ENCODE measurements at places on chromosomes 7 and 10.

DNA sequence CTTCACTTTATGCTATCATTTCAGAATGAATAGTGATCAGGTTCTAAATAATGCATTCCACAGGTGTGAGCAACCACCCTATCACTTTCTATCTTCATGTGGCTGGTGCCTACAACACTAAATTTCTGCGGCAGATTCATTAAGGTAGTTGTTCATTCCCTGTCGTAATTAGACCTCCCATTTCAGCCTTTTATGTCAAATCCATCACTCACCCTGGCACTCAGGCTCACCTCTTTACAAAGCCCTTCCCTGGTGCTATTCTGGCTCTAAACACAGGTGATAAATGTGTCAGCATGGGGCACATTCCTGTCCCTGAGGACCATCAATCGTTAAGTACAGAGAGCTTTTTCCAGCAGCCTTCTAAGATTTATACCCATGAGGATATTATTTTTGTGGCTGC, 300.0 kb upstream of the C7orf33 start:
- no peak for DNase-seq

- DNase-seq: no peak
These were observed 20.2 kb downstream of the RTKN2 start for GRCh38 chr10:62248465-62248864.

GRCh38 chr10:77648472-77648871, 10.9 kb upstream of the KCNMA1 start:
- DNase-seq: no peak

DNA sequence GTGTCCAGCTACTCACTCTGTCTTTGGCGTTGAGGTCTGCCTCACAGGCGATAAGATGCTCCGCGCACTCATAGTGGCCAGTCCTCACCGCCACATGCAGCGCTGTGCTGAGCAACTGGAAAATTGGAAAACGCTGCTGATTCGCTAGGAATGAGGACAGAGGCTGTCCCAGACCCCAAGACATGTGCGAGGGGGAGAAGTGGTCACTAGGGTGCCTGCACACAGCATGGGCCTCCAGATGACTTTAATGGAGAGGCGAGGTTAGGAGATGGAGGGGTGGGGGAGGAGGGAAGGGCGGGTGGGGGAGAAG, 5.2 kb downstream of the ANKRD1 start:
- DNase-seq: no peak

GRCh38 chr7:67018940-67019339, 22.3 kb downstream of the TYW1 start:
- DNase-seq: no peak

GRCh38 chr7:137625197-137625596, 221.6 kb downstream of the DGKI start:
- DNase-seq: no peak

DNA sequence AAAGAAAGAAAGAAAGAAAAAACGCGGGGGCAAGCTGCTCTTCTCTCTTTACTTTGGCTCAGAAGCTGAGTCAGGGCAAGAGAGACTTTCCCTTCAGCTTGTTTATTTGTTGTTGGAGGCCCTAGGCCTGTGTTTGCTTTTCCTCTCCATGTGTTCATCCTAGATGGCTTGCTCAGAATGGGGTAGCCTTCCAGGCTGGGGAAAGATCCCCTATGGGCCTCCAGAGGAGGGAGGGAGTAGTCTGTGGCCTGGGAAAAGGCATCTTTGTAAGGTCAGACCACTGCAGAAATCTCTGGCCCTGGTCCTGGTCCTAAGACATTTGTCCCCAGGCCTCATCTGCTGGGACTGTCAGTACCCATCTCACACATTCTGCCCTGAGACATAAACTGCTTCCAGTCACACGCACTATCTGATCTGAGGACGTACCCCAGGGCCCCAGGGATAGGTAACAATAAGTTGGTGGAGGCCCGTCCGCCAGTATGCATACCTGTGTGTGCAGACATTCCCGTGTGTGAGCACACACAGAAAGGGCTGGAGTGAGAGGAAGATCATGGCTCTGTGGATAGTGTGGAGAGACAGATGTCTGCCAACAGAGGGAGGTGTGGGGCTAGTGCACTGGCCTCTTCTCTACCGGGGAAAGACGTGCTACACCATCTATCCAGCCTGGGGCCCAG, 4.9 kb upstream of the SCD start:
- no peak for DNase-seq

Data from stimulated activated CD4-positive, alpha-beta T cell treated with anti-CD3 and anti-CD28 coated beads, Interleukin-15, amount 100 ng/mL, for 1 hour (primary cell).